ENCODE measurements at places on chromosomes 2 and 18. TPM values are rescaled to one million over a fixed set of nuclear protein-coding genes. Genes with fewer than 3 reads are reported as not detected.

The RNF144A gene
- total RNA-seq: 18.3 TPM

The RAB27B gene
- 3.3 TPM for total RNA-seq

The PFN4 gene
- not detected for total RNA-seq

The GPR155 gene
- total RNA-seq: 6.8 TPM

The SP9 gene
- not detected for total RNA-seq

The GATA6 gene
- 43.3 TPM for total RNA-seq

GRCh38 chr18:67239826-67240225 lies 276.7 kb downstream of the DSEL start:
- DNase-seq: no peak

DNA sequence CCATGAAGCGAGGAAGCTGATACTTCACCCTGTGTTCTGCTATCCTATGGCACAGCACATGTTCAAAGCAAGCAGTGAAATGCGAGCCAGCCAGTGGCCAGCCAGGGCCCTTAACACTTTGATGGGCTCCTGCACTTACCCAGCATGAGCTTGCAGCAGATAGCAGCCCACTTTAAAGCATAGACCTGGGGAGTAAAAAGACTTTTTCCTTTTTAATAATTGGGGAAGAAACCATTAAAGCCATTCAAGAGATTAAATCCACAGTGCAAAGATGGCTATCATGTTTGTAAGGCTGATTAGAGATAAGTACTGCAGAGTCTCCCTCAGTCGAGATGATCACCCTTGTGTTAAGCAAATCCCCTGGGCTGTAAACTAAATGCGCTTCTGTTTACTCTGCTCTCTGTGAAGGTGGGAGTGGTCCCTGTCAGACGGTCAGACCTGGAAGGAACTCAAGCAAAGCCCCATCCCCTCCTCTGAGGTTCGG lies 15.7 kb downstream of the CCBE1 start:
- DNase-seq: no peak

GRCh38 chr2:6986912-6987361 lies 69.7 kb downstream of the RNF144A start:
- no peak for DNase-seq

DNA sequence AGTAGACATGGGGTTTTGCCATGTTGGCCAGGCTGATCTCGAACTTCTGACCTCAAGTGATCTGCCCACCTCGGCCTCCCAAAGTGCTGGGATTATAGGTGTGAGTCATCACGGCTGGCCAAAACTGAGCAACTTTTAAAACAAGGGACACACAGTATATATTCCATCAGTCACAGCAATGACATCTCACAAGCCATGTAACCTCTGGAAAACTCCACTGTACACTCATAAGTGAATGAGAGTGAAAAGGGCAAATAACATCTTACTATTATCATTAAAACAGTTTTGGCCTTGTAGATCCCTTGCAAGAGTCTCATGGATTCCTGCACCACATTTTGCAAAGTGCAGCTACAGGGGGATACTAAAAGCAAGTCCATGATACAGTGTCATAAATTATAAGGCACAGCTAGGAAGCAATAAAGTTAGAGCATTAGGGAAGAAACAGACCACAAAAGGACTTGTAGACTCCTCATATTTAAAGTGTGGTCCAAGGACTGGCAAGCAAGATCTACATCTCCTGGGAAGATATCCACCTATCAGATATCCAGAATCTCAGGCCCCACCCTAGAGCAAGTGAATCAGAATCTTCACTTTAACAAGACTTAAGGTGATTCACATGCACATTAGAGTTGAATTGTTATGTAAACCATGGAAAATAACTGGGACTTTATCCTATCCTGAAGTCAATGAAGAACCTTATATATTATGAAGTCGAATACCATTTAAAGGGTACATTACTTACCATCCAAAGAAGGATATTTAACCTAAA lies 5.7 kb downstream of the SMC6 start:
- no peak for DNase-seq

DNA sequence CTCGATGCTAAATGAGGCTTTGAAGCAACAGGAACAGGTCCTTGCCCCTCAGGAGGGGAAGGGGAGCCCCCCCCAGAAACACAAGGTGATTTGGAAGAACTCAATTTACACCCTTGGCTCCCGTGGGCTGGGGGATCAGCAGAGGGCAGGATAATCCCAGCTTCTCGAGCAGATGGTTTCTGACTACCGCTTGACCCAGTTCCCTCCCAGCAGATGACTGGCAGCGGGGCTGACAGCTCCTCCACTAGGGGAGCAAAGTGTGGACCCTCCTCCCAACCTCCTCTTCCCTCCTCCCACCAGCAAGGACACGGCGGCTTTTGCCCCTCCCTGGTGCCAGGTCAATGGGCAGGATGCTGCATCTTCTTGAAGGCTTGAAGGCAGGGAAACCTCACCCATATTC lies 3.5 kb upstream of the INHBB start:
- no peak for DNase-seq

GRCh38 chr2:101398116-101398821 lies 11.0 kb upstream of the CREG2 start:
- DNase-seq: no peak

DNA sequence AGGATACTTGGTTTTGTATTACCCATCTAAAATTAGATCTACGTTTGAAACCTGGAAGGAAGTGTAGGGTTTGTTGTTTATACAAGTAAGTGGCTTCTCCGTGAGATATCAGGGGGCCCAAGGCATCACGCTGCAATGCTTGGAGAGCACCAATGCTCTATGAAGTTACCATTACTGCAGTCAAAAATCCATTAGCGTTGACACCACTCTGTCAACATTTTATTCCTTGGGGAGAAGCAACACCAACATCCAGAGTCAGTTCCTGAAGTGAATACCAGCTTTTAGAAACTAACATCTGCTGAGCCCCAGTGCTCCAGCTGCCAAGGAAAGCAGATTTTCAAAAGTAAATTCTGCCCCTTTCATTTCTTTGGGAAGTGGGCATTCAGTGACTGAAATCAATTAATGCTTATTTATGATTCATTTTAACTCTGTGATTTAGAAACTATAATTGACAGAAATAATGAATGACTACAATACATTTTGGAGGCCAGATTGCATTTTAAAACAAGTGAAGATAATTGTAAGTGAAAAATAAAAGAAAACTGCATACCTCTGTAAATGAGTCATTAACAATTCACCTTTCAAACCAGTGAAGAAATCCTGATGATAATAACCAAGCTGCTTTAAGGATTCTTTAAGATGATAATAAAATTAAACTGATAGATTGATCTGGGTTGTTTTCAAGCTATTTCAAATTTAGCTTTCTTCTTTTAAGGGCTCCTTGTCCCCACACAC lies 30.5 kb downstream of the LRP1B start:
- DNase-seq: no peak

GRCh38 chr2:238691596-238692491 lies 156.0 kb upstream of the TWIST2 start:
- DNase-seq: no peak

DNA sequence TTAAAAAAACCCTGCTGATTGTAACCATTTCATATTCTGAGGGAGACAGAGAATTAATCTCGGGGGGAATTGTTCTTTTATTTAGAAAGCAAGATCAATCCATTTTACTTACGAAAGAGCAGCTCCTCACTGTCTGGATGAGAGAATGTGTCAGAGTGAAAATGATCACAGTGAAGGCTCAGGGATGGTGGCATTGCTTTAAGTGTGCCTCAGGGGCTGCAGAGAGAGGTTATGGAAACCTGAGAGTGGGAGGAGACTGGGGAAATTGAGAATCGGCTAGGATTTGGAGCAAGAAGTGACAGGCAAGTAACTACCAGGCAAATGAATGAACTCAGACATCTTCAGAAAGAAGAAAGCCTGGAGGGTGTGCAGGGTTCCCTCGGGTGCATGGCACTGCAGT lies 34.2 kb downstream of the MRPL35 start:
- no peak for DNase-seq

GRCh38 chr2:172305066-172305465 lies 122.3 kb upstream of the ITGA6 start:
- DNase-seq: no peak

- DNase-seq: no peak
Measured at GRCh38 chr2:232937278-232937906, 67.3 kb downstream of the SNORC start.

GRCh38 chr2:227411990-227412350 lies 24.2 kb upstream of the SCYGR1 start:
- no peak for DNase-seq
